Suppressor macrophage treated with lipopolysaccharide for 4 hours (primary cell): ENCODE measurements at places on chromosomes 6 and 20.

GRCh38 chr6:168877821-168878282 lies 375.8 kb downstream of the THBS2 start:
- DNase-seq = no peak

- no peak for DNase-seq
These were observed 1277.2 kb downstream of the GRIK2 start for GRCh38 chr6:102670735-102671134.

- DNase-seq = peak; percentile 90
These were observed 126.0 kb upstream of the ADGRF1 start for GRCh38 chr6:47168180-47168579.

DNA sequence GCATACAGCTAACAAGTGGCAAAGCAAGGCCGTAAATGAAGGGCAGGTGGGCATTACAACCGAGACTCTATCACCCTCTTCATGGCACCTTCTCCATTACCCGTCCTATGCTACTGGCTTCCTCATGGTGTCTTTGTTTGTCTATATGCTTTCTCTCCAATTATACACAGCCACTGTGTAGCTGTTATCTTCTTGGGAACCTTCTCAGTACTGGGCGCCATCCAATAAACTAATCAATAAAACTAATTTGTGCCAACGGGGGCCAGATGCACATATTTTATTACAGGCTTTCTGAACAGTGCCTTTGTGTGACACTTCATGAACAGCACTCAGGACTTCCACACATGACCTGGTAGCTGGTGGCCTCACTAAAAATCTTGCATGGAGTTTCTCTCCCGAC lies 149.8 kb upstream of the PCSK2 start:
- DNase-seq = no peak

GRCh38 chr6:31165986-31166385 lies 4.5 kb downstream of the POU5F1 start:
- no peak for DNase-seq

DNA sequence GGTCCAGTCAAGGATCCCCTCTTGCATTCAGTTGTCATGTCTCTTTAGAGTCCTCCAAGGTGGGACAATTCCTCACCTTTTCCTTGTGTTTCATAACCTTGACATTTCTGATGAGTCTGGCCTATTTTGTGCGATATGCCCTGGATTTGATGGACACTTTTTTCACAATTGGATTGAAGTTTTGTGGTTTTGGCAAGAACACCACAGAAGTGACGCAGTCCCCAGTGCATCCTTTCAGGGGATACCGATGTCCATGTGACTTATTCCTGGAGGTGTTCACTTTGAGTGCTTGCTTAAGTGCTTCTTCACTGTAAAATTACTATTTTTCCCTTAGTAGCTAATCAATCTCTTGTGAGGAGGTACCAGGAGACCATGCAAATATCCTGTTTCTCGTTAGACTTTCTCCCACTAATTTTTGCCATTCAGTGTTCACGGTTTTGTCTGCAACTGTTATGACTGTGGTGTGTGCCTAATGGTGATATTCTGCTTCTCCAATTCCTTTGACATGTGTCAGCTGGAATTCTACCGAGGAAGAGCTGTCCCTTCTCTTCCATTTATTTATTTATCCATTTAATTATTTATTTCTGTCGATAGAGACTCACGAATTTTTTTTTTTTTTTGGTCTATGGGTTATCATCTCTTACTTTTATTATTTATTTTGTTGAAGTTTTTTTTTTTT lies 30.8 kb downstream of the BPIFB4 start:
- DNase-seq = no peak

DNA sequence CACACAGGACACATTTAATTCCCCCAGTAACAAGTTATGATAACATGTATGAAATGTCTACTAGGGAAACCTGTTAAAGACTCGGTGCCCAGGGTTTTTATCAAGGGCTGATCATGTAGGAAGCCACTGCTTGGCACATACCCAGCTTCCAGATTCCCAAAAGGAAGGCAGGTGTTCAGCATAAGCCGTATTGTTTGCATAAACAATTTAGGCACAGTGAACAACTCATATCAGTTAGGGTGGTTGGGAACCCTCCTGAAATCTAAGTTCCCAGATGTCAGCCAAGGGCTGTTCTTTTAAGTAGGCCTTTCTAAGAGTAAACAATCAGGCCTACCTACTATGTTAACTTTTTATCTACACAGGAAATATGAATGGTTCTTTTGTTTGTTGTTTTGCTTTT lies 74.1 kb downstream of the ASXL1 start:
- no peak for DNase-seq

DNA sequence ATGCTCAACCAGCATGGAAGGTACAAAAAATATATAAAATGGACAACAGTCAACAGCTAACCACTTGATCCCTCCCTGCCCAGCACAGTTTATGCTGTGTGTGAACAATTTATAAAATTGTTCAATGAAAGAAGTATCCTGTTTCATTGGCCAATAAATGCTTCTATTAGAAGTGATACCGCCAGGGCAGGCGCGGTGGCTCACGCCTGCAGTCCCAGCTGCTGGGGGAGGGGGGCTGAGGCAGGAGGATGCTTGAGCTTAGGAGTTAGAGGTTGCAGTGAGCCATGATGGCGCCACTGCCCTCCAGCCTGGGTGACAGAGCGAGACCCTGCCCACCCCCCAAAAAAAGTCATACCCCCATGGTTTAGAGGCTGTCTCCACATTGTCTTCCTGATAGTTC lies 4.6 kb downstream of the AGPAT4 start:
- DNase-seq = no peak

GRCh38 chr6:117326396-117326795 lies 61.0 kb downstream of the VGLL2 start:
- no peak for DNase-seq

- DNase-seq = no peak
These were observed 24.7 kb downstream of the COX4I2 start for GRCh38 chr20:31662372-31662854.

DNA sequence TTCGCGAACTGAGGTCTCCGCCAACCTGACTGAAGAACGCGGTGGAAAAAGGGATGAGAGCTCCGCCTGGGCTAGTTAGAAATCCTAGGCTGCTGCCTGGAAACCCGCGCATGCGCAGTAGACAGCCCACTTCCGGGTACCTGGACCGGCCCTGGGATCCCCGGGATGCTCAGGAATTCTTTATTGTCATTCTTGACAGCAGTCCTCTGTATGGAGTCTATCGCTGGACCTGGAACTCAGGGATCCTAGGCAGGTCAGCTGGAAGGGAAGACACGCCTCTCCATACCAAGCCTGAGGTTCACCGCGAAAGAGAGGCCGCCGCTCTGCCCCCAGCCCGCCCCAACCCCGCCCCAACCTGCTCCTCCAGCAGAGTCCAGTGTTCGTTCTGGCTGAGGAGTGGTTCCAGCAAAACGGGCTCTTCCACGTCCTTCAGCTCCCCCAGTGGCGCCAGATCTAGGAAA lies 1379.2 kb upstream of the DEFB115 start:
- DNase-seq = no peak
